ENCODE measurements at places on chromosomes 12 and 14. TPM values are rescaled to one million over a fixed set of nuclear protein-coding genes. Genes with fewer than 3 reads are reported as not detected.

DNA sequence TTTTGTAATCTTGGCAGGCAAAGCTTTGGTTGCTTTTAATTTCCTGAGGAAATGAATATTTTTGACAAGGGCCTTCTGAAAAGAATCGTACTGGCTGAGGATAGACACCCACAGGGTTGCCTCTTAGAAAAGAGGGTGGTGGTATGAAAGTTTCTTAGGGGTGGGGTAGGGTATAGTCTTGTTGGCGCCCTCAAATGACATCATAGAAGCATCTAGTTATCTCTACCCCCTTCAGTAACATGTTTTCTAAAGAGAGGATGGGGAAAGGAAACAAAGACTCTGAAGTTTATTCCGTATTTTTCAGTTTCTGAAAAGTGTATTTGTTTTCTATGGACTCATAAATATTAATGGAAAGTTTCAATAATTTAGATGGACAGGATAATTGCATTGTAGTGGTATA is 13.7 kb downstream of the PRKCH start:
- no peak overlapping the region for H3K27ac ChIP-seq
- H3K36me3 ChIP-seq, result no peaks in the 10 kb centered on the region
- H3K4me3 ChIP-seq, result no peak overlapping the region
- H3K4me1 ChIP-seq, result peaks cover 37% of the 10 kb centered on the region

DNA sequence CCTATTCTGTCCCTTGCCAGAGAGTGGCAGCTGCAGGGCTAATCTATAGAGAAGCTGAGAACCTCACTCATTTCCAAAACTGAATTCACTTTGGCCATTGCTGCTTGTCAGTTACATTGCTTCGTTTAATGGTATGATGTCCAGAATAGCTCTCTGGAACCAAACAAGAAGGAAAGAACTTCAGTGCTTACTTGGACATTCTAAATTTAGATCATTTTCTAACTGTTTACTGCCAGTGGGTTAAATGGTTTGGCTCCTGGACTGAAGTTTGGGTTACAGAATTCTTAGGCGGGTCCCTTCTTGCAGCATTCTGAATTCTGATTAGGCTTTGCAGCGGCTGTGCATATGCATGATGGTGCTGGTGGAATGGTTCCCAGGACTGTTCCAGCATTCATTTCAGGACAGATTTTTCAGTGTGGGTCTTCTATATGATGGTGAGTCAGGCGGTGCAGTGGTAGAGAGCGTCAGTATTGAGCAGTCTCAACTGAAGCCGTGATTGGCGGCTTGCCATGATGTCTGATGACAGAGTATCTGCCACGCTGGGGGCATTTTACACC is 148.7 kb downstream of the DYRK2 start:
- no peak overlapping the region for H3K27ac ChIP-seq
- H3K4me3 ChIP-seq, result no peak overlapping the region
- H3K36me3 ChIP-seq, result no peaks in the 10 kb centered on the region

DNA sequence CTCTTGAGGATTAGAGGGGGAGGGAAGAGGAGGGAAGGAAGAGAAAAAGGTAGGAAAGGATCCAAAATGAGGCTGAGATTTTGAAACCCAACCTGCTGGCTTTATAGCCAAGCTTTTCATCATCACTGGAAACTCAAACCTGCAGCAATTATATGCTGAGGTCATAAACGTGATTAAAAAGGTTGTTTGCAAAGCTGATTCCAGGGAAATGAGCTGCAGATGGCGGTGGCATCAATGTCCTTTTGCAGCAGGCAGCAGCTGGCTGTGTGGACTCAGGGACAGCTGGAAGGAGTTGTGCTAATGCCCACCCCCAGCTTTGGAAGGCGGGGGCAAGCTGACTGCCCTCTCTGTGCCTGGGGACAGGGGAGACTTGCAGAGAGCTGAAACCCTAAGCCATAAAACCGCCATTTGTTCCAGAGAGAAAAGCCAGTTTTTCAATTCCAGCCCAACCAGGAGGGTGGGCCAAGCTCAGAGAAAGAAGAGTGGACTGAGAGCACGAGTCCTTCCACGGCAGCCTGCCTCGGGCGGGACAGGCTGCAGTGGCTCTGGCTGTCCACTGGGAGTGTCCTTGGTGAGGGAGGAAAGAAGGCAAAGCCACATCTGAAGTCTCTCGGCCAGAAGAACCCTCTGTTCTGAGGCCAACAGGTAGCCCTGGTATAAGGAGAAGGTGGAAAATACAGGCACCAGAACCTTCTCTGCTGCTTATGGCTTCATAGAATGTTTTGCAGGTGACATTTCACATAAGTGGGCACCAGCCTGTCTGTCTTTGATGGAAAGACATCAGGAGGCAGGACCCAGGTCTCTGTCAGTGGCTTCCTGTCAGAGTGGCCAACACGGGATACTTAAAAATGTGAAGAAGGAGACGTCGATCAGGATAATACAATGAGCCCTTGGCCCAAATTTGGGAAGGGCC is 90.7 kb downstream of the SINHCAF start:
- H3K27me3 ChIP-seq, result peaks cover 45% of the 10 kb centered on the region
- DNase-seq, result no peak
- H3K4me3 ChIP-seq, result no peak overlapping the region
- no peaks in the 10 kb centered on the region for H3K4me1 ChIP-seq
- no peak overlapping the region for H3K27ac ChIP-seq

Gene CCDC197
- total RNA-seq, result not detected

Data from upper lobe of right lung (tissue), 1 donor.